ENCODE measurements at places on chromosomes 6 and 20.

GRCh38 chr6:35911871-35912653 lies 8.8 kb downstream of the SRPK1 start:
- DNase-seq = no peak

GRCh38 chr6:111480988-111481822 lies 1.8 kb downstream of the REV3L start:
- DNase-seq = no peak

DNA sequence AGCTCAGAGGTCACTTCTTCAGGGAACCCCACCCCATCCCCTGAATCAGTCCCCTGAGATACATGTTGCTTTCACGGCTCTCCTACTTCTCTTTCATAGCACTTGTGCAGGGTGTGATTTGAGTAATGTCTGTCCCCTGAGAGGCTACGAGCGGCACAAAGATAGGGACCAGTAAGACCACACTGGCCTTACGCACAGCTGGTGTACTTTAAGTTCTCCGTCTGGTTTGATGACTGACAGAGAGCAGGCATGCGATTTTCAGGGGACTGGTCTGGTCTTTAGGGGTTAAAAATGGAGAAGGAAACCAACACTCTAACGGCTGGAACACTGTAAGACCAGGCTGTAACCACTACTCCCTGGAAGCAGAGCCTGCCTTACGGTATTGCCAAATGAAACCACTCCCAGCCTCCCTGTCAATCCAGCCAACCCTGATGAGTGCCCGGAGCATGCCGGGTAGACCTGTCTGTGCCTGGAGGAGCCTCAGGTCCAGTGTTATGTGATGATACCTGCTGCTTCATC lies 47.1 kb downstream of the ELMO2 start:
- DNase-seq = no peak

- DNase-seq = no peak
Observed at GRCh38 chr6:6333501-6333900, 13.0 kb upstream of the F13A1 start.

DNA sequence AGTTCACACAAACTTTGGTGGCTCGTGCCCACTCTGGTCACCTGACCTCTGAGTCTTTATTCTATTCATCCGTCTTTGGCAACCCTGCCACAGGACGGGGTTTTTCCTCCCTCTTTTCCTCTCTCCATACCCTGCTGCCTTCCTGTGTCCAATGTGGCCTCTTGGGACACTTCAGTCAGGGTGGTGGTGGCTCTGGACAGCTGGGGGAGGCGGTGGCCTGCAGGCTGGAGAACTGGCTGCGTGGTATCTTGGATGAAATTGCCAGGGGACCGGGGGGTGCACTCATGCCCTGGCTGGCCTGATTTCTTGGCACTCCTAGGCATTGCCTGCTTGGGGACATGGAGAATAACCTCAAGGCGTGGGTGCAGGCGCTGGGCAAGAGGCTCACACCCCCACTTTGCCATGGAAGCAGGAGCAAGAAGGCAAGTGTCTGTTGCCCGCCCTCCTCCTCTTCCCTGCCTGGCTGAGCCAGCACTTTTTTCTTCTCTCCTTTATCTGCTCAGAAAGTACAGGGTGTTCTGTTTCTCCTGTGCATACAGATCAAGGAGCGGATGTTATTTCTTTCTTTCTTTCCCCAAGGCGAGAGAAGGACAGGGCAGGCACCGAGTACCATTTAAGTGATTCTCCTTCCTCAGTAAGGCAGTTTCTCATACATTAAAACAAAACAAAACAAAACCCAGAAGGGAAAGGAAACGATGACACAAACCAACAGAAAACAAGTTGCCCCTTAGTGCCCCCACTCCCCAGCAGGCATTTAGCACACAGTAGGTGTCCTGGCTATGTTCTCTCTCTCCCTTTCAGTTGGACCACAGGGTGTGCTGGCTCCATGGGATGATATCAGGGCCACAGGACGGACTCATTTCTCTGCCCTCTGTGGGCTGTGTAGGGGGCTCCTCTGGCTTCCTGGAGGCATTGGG lies 155.5 kb upstream of the RNF24 start:
- DNase-seq = no peak

- DNase-seq = no peak
Observed at GRCh38 chr6:15349379-15349778, 103.5 kb downstream of the JARID2 start.

DNA sequence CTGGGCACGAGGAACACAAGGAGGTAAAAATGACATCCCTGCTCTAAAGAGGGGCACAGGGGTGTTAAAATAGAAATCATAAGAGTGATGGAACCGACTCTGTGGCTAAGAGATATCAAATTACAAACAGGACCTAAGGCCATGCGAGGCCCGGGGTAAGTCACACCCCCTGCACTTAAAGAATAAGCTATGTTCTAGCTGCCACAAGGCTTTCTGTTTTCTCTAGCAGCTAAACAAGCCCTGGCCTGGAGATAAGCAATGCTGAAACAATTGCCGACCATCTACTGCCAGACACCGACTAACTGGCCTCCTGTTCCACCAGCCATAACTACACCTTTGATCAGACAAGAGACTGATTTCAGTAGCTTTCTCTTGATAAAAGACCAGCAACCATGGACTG lies 32.4 kb downstream of the MDGA1 start:
- no peak for DNase-seq

- no peak for DNase-seq
Observed at GRCh38 chr20:45020236-45020886, 54.0 kb downstream of the STK4 start.

GRCh38 chr20:51019656-51020592 lies 3.0 kb downstream of the KCNG1 start:
- DNase-seq = no peak

DNA sequence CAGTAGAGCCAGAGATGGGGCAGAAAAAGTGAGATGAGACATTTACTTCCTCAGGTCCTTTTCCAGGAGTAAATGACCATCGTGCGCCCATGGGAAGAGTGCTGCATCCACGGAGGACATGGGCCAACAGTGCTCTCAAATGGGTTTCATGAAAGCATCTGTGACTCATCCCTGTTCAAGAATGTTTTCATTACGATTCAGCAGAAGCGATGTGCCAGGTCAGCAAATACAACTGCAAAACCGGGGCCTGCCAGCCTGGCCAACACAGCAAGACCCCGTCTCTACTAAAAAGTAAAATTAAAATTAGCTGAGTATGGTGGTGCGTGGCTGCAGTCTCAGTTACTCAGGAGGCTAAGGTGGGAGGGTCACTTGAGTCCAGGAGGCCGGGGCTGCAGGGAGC lies 125.1 kb downstream of the LY86 start:
- no peak for DNase-seq

- DNase-seq = no peak
Observed at GRCh38 chr6:166563805-166564204, 22.7 kb downstream of the RAMACL start.

- no peak for DNase-seq
Observed at GRCh38 chr20:7667194-7667593, 273.1 kb downstream of the HAO1 start.

- DNase-seq = no peak
Observed at GRCh38 chr20:588476-588875, 21.6 kb downstream of the TCF15 start.

DNA sequence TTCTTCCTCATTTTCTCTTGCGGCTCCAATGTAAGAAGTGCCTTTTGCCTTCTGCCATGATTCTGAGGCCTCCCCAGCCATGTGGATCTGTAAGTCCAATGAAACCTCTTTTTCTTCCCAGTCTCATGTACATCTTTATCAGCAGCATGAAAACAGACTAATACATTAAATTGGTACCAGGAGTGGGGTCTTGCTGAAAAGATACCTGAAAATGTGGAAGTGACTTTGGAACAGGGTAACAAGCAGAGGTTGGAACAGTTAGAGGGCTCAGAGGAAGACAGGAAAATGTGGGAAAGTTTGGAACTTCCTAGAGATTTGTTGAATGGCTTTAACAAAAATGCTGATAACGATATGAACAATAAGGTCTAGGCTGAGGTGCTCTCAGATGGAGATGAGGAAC lies 316.7 kb upstream of the HS3ST5 start:
- DNase-seq = no peak

DNA sequence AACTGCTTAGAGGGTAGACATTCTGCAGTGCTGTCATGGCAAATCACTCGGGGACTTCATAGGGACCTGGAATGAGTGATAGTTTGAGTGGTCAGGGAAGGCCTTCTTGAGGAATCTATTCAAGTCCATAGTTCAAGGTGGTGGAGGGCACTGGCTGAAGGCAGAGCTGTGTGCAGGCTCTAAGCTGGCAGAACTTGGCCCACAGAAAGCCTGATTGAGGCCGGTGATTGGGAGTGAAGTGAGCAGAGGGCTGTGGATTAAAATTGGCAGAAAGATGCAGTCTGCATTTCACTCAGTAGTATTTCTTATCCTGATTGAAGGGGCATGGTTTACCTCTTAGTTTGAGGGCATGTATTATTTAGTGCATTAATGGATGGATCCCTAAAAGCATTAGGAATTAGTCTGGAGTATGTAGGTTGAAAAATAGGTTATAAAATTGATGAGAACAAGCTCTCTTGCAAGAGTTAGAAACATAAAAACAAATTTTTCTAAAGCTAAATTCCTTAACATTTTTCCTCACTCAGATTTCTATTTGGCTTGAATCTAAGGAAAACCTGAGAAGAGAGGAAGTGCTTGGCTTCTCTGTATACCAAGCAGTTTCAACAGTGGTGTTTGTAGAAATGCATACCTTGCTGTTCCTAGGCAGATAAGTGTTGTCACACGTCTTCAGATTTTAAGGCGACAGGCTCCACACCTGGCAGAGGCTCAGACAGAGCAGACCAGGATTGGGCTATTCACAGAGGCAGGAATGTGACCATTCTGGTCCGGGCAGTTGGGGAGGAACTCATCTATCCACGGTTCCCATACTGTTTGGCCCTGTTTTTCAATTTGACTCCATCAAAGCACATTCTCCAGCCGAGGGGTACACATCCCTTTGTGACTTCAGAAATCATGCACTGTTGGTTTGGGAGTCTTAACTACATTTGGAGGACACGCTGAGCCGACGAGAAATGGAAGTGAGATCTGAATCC lies 45.2 kb downstream of the UTRN start:
- DNase-seq = peak; percentile 84

DNA sequence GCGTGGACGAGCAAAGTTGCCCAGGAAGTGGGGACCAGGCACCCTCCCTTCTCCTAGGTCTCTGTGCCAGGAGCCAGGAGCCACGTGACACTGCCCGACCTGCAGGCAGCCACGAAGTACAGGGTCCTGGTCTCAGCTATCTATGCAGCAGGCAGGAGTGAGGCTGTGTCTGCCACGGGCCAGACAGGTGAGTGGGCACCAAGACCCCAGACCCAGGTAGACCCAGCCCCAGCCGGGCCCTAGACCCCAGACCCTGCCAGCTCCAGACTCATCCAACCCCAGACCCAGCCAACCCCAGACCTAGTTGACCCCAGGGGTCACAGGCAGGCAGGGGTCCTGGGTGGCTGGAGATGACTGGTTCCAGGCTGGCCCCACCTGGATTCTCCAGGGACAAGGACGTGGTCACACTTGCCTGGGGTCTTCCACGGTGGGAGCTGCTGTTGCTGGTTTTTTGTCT lies 21.1 kb downstream of the COL20A1 start:
- no peak for DNase-seq

- DNase-seq = no peak
Observed at GRCh38 chr6:30656513-30656912, 9.6 kb downstream of the C6orf136 start.

DNA sequence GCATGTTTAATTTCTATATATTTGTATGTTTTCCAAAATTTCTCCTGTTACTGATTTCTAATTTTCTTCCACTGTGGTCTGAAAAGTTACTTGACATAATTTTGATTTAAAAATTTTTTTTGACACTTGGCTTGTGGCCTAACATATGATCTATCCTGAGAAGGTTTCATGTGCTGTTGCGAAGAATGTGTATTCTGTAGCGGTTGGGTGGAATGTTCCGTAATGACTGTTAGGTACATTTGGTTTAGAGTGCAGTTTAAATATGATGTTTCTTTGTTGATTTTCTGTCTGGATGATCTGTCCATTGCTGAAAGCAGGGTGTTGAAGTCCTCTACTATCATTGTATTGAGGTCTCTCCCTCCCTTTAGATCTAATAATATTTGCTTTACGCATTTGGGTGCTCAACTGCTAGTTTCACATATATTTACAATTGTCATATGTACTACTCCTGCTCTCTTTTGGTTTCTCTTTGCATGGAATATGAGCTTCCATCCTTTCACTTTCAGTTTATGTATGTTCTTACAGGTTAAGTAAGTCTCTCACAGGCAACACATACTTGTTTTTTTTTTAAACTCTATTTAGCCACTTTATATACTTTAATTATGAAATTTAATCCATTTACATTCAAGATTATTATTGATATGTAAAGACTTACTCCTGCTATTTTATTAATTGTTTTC lies 19.5 kb upstream of the EDN1 start:
- DNase-seq = no peak

DNA sequence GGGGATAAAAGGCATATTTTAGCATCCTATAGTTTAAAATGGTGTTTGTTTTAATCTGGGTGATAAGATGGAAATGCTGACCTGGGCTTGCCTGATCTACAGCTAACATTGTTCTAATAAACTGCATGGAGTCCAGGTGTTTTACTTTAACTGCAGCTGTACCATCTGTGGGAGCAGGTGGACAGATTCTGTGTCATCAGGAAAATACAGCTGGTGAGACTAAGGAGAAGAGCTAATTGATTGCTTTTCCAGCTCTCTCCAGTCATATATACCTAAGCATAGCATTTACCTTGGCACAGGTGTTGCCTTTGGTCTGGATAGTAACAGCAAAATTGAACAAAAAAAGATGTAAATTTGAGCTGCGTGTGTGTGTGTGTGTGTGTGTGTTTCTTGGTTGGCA lies 31.6 kb downstream of the CBFA2T2 start:
- no peak for DNase-seq

GRCh38 chr6:13278164-13278563 lies 50.2 kb downstream of the TBC1D7 start:
- no peak for DNase-seq

GRCh38 chr6:36133912-36134311 lies 3.6 kb downstream of the MAPK13 start:
- DNase-seq = no peak

DNA sequence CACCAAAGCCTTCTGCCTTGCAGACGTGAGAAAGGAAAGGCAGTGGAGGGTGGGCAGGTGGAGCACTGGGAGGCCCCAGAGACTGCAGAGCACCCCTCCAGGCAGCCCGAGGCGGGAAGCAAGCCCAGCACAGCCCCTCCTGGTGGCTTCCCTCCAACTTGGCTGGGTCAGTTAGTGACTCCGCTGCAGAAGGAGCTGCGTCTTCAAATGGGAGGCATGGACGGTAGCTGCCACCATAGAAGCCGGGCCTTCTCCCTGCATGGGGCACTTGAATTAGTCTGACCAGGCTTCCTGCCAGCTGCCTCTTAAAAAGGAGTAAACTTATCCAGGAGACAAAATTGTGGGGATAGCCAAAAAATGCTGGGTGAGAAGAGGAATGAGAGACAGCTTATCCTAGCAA lies 88.0 kb upstream of the RPS6KA2 start:
- no peak for DNase-seq

DNA sequence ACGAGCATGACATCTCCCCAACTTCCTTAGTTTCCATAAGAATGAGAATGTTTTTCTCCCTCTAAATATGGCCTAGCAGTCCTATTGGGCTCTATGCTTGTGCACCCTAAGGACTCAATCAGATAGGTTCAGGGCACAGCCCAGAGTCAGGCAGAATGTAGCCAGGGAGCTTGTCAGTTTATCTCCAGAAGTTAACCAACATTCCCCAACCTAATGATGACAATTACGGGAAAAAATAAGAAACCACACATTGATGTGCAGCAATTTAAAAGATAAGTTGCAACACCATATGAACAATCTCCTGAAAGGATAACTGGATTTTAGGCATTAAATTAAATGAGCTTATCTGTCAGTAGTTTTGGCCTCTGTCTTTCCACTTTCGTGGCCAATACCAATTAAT lies 71.1 kb downstream of the HDDC2 start:
- DNase-seq = no peak

GRCh38 chr6:5950361-5950785 lies 56.4 kb downstream of the NRN1 start:
- no peak for DNase-seq

Measured in mucosa of gallbladder (tissue), 1 donor.